ENCODE measurements at places on chromosomes 12 and 14.
A peak's percentile ranks its signal among the peaks of the same experiment; 100 is the strongest.

- DNase-seq = no peak
Observed at GRCh38 chr12:75959506-75959905, 72.1 kb downstream of the PHLDA1 start.

DNA sequence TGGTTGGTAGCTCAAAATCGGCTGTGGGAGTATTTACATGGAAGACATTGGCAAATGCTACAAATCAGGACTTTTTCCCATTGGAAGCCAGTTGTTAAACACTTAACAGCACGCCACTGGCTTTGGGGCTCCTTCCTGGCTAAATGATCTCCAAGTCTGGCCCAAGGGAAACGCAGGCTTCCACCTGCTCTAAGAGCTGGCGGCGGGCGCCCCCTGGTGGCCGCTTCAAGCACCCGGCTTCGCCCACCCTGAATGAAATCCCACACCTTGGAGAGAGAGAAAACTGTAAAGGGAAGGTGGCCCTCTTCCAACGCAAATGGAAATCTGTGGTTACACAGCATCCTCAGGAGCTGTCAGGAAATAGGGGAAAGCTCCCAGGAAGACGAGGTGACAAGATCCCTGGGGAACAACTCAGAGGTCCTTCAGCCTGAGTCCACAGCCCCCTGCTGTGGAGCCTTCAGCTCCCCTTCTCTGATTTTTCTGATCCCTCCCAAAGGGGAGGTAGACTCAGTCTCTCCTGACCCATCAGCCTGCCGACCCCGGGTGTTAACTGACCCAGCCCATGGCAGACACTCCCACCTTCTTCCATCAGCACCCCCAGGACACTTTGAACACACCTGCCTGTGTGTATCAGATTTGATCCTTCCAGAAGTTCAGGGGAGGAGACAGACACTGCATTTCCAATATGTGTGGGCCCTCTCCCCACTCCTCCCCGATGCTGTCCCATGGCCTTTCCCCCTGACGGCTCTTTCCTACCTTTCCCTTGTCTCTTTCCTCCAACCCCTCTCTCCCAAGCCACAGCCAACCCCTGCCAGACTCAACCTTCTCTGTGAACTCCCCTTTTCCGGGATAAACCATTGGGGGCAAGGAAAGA lies 15.4 kb downstream of the SELPLG start:
- peak; percentile 13 for DNase-seq

DNA sequence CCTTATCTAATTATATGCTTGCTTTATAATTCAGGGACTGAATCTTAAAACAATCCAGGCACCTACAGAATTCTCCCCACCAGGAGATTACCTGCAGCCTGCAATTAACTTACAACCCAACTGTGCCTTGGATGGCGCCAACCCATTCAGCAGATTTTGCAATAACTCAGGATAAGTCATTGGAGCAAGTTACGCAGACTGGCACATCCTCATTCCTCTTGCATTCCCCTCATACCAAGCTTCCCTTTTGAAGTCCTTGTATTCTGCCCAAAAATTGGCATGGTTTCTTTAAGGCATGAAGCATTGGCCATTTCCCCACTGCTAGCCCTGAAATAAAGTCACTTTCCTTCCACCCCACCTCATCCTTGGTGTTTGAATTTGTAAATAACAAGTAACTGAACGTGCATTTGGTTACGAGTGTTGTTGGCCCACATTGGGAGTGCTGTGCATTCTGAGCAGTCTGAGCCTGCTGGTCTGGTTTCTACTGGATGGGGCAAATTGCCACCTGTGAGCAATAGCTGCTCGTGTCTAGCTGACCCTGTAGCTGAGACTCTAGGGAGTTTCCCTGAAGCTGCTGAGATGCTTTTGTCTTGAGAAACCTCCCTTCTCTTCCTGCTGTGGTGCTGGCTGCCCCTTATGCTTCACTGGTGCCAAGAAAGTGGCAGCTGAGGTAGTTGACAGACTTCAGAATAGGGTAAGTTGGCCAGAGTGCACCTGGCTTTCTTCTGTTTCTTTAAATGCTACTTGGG lies 99.2 kb upstream of the SCAF11 start:
- DNase-seq = no peak

GRCh38 chr14:71235875-71236274 lies 328.6 kb downstream of the PCNX1 start:
- DNase-seq = no peak

- DNase-seq = no peak
Observed at GRCh38 chr14:63928744-63929174, 76.0 kb downstream of the SYNE2 start.

DNA sequence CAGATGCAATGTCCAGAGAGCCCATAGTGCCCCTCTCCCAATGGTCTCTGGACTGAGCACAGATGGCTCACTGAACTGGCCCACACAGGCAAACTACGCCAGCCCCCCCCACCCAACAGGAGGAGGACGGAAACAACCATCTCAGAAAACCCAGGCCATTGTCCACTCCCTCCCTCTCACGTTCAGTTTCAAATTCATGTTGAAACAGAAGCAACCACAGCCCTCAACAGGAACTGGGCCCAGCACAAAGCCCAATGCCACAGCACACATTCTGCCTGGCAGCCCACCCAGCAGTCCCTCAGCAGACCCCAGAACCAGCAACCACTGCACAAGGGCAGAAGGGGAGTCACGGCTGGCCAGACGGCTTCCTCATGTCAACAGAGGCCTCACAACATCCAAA lies 10.6 kb downstream of the CCDC88C start:
- no peak for DNase-seq

GRCh38 chr14:22883173-22883976 lies at the start of gene REM2:
Gene REM2 (plus strand): TSS chr14:22883222. CDS start chr14:22883288, 66 bp downstream.
- DNase-seq = peak; percentile 6

DNA sequence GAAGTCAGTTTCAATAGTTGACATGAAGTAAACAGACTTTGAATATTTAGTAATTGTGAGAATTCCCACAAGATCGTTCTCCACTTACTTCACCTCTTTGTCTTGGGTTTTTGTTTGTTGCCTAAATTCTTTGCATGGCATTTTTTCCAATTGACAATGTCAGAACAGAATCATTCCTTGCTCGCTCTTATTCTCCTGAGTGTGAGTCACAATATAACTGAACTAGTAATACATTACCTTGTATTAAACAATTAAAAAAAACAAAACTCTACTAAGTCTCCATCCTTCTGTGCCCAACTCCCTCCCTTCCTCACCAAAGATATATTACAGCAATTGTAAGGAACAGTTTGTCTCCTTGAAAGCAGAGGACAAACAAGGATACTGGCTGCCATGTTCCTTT lies 638.8 kb upstream of the NOVA1 start:
- no peak for DNase-seq

GRCh38 chr12:4031703-4032291 lies 158.6 kb upstream of the PARP11 start:
- no peak for DNase-seq

Data from NCI-H1417 treated with DMSO at 0.1 percent for 48 hours (cell line).